ENCODE measurements at places on chromosomes 6 and 20.
A peak's percentile ranks its signal among the peaks of the same experiment; 100 is the strongest.

GRCh38 chr6:144547409-144547808 lies 262.3 kb downstream of the UTRN start:
- DNase-seq, result no peak

- no peak for DNase-seq
These were observed 4.8 kb downstream of the TRIM10 start for GRCh38 chr6:30156262-30156599.

GRCh38 chr6:53546281-53546680 lies 1.4 kb upstream of the GCLC start:
- no peak for DNase-seq

- DNase-seq, result no peak
These were observed 9.7 kb upstream of the GCNT2 start for GRCh38 chr6:10511477-10511876.

DNA sequence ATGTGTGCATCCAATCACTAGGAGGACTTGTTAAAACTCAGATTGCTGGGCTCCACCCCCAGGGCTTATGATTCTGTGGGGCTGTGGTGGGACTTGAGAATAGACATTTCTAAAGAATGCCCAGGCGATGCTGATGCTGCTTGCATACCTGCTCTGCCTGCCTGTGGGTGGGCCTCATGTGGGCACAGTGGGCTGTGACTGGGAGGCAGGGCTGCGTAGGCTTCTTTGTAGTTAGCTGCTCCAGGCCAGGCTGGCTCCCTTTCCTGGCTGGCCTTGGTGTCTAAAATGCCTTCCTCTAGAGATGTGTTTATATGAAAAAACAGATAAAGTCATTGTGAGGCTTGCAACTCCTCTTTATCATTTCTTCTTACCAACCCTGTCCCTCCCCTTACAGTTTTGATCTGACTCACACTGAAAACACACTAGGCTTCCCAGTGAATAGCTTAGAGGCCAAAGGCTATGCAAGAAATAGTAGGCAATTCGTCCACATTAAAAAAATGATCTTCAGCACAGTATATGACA lies 495.5 kb upstream of the MAP3K7 start:
- DNase-seq, result no peak

- DNase-seq, result no peak
These were observed 29.5 kb downstream of the GPX5 start for GRCh38 chr6:28555136-28555535.

GRCh38 chr20:10637563-10637962 lies 36.2 kb downstream of the JAG1 start:
- no peak for DNase-seq

DNA sequence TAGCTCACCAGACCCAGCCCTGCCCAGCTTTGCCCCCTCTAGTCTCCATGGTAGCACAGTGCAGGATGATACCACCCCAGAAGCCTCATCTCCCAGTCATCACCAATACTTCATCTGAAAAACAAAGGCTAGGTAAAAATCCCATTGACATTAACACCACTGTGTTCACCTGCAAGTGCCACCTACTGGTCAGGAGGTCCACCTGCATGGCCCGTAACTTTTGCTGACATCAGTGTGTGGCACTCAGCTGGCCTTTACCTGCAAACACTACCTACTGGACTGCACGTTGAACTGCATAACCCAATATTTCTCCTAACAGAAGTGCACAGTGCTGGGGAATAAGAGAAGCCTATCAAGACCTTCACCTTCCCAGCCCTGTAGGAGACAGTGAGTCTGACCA lies 234.7 kb upstream of the ADGRB3 start:
- DNase-seq, result no peak

DNA sequence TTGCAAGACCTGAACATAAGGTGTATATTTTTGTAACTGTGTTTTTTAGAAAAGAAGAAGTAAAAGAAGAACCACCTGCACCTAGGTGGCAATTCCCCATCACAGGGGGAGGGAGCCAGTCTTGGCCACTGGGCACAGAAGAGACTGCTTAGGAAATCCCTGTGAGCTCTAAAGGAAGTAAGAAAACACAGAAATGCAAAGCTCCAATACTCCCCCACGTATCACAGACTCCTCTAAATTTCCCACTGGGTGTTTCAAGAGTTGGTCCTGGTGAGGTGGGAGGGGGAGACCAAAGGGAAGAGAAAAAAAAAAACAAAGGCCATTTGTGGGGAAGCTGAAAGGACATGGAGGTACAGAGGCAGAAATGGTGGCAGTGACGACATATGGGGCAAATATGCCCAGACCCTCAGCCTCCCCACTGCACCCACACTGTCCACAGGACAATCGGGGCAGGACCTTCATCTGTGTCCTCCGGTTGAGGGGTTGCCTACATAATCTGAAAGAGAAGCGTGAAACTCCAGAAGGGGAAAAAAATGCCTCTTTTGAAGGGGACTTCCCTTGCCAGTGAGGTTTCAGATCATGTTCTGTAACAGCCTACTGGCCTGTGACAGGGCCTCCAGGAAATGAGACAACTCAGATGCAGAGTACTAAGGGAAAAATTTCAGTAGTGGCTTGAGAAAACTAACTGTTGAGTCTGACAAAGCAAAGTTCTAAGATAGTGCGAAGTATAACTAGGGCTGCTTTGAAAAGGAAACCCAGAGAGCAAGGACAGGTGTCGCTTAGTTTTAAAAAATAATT lies 226.2 kb upstream of the MARCKS start:
- DNase-seq, result no peak

DNA sequence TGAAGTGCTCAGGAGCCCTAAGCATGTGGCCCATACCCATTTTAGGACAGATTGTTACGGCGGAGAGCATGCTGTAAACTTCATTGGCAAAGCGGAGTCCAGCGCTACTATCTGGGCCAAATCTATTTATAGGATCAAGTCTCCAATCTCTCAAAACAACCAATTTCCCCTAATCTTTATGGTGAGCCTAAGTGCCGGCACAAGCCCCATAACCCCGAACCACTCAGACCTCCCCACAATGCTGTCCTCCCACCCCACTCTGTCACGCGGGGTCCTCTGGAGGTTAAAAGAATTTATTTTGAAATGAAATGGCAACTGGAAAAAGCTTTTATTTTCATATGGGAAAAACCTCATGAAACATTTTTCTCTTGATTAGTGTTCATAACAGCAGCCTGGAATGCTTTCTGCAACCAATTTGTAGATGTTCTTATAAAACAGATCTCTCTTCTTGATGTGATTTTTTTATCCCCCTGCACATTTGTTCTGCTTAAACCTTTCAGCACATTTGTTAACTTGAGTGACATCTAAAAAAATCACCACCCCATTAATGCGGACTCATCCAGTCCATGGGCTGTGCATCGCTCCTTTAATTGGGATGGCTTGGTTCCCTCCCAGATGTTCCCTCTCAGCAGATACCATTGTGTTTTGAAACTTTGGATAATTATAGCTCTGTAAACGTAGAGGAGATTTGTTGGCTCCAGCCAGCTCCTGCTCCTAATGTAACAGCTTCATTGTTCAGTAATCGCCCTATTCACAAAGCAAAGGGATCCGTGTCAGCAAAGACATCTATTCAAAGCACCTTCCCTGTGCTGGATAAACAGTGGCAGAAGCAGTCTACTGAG lies 323.6 kb downstream of the CD83 start:
- DNase-seq, result no peak

GRCh38 chr6:4487538-4487937 lies 288.7 kb upstream of the CDYL start:
- no peak for DNase-seq

DNA sequence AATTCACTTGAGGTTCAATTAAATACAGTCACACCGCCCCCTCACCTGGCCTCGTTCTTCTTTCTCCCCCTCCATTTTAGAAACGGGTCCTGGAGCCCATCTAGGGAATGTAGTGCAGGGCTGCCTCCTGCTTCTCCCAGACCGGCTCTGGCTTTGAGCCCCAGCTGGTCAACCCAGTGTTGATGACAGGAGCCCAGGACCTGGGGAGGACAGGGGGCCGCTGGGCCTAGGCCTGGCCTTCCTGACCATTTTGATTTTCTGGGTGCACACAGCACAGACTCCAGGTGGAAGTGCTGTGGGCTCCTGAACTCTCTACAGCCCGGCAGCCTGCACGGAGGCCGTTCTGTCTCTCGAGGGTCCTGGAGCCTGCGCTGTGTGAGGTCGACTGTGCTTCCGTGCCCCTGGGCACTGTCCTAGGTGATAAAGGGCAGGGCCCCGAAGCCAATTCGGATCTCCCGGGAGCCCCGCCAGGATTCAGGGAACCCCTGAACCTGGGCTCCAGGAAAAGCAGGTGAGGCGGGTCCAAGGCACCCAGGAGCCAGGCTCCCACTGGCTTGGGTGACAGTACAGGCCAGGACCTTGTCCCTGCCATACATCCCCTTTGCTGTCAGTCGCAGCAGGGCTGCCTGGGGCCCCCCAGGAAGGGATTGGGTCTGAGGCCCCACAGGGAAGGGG lies 23.3 kb downstream of the NPEPL1 start:
- no peak for DNase-seq

DNA sequence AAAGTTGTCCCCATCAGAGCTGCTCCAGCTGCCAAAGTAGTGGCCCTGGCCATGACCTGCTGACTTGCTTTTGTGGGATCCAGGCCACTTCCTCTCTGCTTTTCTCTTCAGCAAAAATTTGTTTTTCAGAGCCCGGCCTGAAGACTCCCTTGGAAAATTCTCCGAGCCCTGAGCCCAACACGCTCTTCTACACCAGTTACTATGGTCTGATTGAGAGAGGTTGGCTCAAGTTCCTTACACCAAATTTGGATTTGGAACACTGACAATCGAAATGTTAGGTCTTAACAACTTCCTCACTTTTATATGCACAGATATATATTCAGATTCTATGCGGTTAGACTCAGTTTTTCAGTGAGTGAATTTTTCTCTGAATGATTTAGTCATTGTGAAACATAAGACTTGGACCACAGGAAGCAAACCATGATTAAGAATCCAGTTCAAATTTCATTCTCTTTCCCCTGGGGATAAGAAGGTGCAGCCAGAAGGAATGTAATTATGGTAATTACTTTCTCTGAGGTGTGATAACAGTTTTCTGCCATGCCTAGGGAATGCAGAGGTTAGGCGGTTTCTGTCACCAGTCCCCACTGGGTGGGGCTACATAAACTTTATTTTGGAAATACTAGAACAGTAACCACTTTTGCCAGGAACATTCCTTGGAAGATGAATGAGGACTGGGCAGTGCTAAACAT lies 365.2 kb downstream of the SYNE1 start:
- peak; percentile 11 for DNase-seq

DNA sequence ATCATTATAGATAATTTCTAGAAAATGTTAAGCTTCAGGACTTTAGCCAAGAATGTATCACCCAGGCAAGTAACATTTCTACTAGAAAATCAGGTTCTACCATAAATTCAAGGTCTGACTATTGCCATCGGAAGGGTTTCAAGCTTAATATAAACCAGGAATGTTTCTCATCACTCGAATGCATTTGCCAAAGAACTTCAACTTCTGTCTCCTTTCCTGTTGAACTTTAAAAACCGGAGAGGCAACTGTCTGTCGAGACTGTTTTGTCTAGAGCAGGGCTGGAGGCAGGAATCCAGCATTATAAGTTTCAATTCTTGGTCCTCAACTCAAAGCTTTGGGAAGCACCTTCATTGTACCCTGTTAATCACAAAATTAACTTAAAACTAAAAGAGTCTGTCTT lies 264.7 kb downstream of the ZNF217 start:
- DNase-seq, result no peak

DNA sequence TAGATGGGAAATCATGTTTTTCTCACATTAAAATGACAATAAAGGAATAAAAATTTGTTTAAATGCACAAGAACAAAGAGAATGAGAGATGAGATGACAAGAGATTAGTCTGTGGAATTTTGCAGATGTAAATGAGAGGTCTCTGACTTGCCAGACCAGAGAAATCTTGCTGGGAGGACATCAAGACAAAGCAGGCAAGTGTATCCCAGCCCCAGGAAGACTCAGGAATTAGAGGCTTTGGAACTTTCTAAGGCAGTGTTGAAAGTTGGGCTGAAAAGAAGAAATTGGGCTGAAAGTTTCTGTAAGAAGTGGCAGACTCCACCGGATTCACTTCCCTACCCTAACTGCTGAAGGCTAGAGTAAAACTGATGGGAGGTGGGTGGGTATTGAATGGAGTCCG lies 54.6 kb downstream of the AFDN start:
- DNase-seq, result no peak

DNA sequence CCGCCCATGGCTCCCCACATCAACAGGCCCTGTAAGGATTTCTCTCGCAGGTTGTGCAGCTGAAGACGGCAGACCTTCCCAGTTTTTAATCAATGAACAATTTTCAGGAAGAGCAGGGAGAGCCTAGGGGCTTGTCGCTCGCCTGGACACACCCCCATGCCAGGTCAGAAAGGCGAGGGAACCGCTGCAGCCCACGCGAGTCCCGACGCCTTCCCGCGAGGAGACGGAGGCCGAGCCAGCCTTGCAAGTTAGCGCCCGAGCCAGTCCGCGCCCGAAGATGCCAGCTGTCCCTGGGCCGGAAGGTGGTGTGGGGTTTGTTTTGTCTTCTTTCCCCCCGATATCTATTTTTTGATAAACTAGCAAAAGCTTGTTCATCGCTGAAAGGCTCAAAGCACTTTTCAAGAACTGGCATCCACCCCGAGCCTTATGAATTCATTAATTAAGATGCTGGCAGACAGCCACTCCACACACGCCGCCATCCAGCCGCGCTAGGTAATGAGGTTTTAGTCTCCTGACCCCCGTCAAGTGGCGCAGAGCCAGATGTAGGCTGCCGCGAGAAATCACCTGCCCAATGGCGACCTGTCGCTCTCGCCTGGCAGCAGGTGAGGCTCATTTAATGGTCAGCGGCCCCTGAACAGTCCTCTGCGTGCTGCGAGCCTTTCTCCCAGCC lies 6.6 kb downstream of the CCDC167 start:
- no peak for DNase-seq

DNA sequence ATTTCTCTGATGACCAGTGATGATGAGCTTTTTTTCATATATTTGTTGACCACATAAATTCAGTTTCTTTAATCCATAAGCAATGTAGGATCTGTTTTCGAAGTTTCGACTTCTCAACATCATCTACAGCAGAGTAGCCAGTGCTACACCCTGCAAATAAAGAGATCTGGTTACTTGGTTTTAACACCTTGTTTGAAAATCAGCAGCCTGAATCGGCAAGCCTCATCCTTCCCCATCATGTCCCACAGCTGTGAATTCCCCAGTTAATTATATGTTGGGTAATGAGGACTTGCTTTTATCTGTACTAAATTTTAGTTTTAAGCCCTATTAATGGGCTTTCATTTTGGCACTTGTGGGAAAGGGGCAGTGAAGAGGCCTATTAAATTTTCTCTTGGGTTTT lies 80.6 kb downstream of the BMP2 start:
- DNase-seq, result no peak

DNA sequence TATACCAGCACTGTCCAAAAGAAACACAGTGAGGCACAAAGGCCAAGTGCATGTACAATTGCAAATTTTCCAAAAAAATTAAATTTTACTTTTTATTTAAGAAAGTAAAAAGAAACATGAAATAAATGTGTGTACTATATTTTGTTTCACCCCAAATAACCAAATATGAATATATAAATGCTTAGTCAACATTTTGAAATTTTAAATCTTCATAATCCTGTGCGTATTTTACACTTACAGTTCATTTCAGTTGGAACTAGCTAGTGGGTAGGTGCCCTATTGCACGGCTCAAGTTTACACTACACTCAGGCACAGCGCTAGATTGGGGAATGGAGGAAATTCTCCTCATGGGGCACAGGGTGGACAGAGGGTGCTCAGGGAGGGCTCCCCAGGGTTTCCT lies 18.0 kb upstream of the BTN3A3 start:
- DNase-seq, result no peak

GRCh38 chr6:56549014-56549413 lies 93.7 kb downstream of the DST start:
- DNase-seq, result no peak

All from GM18507 (cell line).